Cardiac septum (tissue), 1 donor: ENCODE measurements at places on chromosomes 2 and 18. TPM values are rescaled to one million over a fixed set of nuclear protein-coding genes. Genes with fewer than 3 reads are reported as not detected.
A peak's percentile ranks its signal among the peaks of the same experiment; 100 is the strongest.

Gene FBLN7
- 1.00 TPM for total RNA-seq

Gene VIL1
- not detected for total RNA-seq

Gene LHCGR
- total RNA-seq: 0.24 TPM

Gene ENOSF1
- 26.8 TPM for total RNA-seq

Gene TXNDC2
- not detected for total RNA-seq

Gene LRRTM1
- 0.32 TPM for total RNA-seq

Gene CIAO1
- total RNA-seq: 56.1 TPM

Gene SIGLEC15
- total RNA-seq: not detected

Gene CAPN14
- total RNA-seq: 0.16 TPM

Gene IL36B
- total RNA-seq: not detected

Gene GEN1
- 2.7 TPM for total RNA-seq

Gene RAPH1
- total RNA-seq: 20.6 TPM

Gene FZD7
- 34.7 TPM for total RNA-seq

- peak; percentile 83 for DNase-seq
Measured at GRCh38 chr18:9914584-9915290, 921 bp downstream of the VAPA start.

GRCh38 chr2:73006969-73007710 lies 64.4 kb downstream of the SFXN5 start:
- DNase-seq: no peak

DNA sequence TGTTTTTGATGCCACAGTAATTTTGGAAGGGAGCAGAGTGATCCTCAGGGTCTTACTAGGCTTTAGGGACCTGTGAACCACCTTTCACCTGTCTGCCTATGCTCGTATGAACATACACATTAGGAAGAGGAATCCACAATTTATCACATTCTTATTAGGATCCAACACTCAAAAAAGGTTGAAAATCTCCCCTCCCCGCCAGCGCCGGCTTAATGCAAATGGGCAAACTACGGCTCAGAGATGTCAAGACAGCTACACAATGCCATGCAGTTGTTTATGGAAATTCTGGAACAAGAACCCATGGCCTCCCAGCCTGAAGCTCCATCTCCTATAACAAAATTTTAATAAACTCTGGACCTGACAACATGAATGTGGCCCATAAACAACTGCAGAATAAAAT lies 375.9 kb upstream of the ACVR2A start:
- DNase-seq: no peak

GRCh38 chr2:70907130-70908057 lies 28.3 kb upstream of the ATP6V1B1 start:
- DNase-seq: no peak

GRCh38 chr2:169598982-169599381 lies 14.8 kb downstream of the PPIG start:
- DNase-seq: no peak

DNA sequence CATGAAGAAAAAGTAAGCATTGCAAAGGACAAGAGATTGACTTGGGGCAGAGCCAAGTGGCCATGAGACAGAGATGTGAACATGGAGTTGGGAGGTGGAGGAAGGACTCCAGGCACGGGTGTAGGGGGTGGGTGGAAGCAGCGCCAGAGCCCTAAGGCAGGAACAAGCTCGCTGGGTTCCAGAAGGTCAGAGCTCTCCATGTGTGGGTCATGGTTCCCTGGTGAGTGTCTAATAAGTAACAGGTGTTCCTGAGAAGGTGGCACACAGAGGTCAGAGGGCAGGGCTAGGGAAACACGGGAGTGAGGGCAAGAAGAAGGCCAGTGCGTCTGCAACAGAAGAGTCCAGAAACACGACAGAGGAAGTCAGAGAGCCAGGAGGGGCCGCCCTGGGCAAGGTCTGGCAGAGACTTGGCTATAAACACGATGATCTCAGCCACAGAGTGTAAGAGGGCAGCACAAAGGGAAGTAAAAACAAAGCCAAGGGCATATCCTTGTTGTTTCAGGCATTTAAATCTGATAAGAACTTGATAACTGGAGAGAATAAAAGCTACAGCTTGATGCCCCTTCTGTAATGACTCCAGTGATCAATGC lies 260.8 kb downstream of the TGIF1 start:
- DNase-seq: no peak

DNA sequence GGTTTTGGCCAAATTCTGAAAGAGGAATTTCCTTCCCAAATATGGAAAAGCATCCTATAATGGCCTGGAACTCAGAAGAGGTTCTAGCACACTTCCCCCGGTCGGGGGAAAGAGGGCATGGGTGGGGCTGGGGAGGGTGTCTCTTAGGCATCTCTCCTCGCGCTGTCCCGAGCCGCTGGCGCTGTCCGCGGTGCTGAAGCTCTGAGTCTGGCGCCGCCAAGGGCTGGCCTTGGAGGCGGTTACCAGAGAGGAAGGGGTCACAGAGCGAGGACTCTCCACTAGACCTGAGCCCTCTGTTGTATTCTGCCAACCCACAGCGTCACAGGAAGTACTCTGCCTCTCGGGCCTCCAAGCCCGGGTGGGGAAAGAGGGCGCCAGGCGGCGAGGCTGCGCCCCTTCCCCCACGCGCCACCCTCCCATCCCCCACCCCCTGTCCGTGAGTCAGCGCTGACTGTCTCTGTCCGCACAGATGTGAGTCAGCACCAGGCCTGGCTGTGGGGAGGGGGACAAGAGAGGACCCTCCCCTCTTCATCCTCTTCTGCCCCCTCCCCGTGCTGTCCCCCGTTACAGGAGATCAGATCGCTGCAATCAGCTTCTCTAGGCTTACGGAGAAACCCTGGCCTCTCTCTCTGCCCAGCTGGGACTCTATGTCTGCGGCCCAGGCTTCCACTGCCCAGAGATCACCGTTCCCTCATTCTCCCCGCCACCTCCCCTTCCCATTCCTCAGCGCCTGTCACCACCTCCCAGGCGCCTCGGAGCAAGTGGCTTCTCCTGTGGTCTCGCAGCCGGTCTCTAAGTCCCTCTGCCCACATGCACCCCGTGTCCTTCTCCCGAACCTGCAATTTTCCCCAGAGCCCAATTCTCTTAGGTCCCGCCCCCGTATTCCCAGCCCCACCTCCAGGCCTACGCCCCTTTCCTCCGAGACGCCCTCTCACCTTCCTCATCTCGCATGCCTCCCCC lies 779 bp downstream of the PTPRN start:
- DNase-seq: peak; percentile 75

DNA sequence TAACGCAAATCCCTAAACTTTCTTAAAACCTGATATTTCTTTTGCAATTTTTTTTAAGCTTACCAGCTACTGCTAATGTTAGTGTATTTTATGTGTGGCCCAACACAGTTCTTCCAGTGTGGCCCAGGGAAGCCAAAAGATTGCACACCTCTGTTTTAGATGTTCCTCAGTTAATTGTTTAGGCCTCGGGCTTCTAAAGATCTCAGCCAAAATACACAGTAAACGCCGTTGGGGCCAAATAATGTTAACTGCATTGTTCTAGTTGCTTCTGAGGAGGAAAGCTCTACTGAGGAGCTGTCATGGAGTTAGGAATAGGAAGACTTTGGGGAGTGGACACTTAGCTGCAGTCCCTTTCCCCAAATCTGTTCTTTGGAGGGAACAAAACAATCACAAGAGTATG lies 2.0 kb downstream of the HSPE1 start:
- no peak for DNase-seq

- no peak for DNase-seq
Measured at GRCh38 chr2:181163139-181163538, 182.7 kb downstream of the UBE2E3 start.

DNA sequence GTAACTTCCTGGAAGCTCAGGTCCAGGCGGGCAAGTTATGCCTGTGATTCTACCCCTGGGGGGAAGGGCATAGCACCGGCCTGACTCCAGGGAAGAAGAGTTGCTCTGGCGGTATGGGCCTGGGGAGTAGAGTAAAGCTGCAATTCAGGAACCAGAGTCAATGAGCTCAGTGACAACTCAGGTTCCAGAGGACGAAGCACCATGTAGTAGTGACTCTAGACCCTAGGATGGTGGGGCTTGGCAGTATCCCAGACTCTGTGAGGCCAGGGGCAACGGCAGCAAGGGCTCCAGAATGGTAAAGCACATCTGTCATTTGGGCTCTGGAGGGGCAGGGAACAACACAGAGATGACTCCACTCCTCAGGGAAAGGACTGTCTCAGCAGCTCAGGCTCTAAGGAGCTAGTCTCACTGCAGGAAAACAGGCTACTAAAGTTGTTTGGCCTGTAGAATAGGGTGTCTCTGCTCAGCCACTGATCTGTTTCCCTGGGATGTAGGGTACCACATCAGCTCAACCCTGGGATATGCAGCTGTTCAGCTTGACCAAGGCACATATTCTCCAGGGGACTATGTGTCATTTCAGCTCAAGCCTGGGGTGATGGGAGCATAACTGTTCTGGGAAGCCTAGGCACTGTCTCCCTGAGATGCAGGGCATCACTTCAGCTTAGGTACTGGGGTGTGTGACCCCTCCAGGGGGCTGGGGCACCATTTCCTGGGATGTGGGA lies 36.2 kb upstream of the RHOB start:
- DNase-seq: peak; percentile 55

- DNase-seq: peak; percentile 66
Measured at GRCh38 chr2:128269063-128269989, 49.3 kb downstream of the HS6ST1 start.

DNA sequence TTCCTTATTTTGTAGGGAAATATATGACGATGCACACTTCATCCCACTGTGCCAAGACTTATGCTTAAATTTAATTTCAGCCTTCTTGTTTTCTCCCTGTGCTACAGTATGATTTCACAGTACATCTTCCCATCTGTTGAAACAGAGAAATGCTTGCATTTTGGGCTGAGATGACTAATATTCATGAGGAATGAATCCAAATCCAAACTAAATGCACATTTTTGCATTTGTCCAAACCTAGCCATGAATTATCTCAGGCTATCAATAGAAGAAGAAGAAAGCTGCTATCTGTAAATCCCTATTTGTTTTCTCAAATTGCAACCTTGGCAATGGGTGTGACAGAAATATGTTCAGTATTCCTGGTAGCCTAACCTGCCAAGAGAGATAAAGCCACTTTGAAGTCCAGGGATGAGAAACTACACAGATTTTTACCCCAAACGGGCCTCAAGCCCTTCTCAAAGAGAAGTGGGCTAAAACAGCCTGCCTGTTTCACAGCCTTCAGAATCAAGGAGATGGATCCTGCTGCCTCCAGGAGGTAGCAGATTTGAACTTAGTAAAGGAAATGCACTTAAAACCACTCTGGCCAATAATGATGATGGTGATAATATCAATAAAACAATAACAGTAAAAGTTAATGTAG lies 306.9 kb upstream of the NT5C1B start:
- no peak for DNase-seq

DNA sequence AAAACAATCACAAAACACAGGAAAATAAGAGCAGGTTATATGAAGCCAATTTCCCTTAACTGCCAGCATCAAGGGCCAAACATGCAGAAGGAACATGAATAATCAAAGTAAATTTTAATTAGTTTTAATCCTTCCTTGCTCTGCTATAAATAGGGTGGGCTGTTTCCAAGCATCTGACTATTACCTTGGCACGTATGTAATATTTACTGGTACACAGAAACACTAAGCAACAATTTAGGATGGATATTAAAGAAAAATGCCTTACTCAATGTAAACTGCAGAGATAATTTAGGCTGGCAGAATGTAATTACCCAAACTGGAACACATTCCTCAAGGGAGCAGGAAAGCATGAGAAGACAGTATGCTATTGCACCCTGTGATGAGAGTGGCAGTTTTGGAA lies 468.2 kb downstream of the TDRD15 start:
- DNase-seq: no peak

- DNase-seq: no peak
Measured at GRCh38 chr2:64201151-64201550, 56.9 kb upstream of the PELI1 start.

DNA sequence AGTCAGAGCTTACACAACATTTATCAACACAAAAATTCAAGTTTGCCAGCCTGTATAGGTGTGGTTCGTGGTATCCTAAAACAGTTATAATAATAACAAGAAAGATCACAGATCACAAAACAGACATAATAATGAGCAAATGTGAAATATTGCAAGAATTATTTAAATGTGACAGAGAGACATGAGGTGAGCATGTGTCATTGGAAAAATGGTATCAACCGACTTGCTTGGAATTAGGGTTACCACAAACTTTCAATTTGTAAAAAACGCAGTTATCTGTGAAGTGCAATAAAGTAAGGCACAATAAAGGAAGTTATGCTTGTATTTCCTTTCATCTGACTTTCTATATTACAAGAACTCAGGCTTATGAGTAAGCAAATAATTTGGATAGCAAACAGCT lies 116.8 kb downstream of the IKZF2 start:
- DNase-seq: no peak

GRCh38 chr2:225472161-225472560 lies 72.7 kb downstream of the NYAP2 start:
- no peak for DNase-seq

- DNase-seq: no peak
Measured at GRCh38 chr2:120863661-120864320, 128.1 kb downstream of the GLI2 start.

DNA sequence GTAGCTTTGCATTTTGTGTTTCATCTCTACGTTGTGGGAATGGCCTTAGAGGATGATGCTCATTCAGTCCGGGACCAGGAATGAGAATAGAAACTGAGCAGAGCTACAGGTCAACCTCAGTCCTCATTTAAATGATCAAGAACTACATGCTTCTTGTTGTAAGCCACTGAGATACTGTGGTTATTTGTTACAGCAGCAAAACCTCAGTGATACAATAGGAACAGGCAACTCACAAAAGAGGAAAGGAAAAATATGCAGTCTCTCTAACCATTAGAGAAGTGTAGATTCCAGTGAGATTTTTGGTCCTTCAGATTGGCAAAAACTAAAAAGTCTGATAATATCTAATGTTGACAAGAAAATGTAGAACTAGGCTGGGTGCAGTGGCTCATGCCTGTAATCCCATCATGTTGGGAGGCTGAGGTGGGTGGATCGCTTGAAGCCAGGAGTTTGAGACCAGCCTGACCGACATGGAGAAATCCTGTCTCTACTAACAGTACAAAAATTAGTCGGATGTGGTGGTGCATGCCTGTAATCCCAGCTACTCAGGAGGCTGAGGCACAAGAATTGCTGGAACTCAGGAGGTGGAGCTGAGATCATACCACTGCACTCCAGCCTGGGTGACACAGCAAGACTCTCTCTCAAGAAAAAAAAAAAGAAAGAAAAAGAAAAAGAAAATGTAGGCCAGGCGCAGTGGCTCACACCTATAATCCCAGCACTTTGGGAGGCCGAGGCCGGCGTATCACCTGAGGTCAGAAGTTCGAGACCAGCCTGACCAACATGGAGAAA lies 13.3 kb downstream of the CHCHD5 start:
- no peak for DNase-seq
